SK-N-DZ (cell line): ENCODE measurements at places on chromosomes 12 and 14.

DNA sequence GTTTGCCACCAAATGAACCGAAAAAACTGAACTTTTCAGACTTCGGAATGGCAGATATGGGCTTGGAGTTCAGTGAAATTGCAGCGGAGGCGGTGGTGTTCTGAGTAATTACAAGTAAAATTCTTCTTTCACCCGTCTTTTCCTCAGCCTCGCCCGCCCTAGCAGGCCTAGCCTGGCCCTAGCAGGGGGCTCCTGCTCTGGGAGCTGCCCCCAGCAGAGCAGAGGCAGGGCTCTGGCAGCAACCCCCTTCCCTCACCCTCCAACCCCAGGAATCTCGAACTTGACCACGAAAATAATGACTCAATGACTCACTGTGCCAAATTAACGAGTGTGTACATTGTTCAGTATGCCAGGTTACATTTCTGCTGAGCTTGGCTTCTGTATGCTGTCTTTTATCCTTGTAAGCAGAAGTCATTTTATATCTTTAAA is 1.1 kb downstream of the PAPLN start:
- no peak for DNase-seq

DNA sequence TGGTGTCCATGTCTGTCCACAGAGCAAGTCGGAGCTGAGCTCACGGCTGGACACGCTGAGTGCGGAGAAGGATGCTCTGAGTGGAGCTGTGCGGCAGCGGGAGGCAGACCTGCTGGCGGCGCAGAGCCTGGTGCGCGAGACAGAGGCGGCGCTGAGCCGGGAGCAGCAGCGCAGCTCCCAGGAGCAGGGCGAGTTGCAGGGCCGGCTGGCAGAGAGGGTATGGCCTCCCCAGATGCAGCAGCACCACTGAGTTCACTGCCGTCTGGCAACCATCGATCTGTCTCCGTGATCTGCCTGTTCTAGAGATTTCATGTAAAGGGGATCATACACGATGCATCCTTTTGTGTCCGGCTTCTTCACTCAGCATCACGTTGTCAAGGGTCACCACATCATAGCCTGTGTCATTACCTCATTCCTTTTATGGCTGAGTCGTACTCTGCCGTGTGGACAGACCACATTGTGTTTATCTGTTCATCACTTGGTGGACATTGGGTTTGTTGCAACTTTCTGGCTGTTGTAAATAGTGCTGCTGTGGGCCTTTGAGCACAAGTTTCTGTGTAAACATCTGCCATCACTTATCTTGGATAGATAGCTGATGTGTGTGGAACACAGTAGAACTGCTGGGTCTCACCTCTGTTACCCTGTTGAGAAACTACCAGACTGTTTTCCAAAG is 21.9 kb downstream of the HIP1R start:
- DNase-seq = peak; percentile 73

- peak; percentile 43 for DNase-seq
Observed at GRCh38 chr12:74365178-74365964, 172.3 kb upstream of the ATXN7L3B start.

DNA sequence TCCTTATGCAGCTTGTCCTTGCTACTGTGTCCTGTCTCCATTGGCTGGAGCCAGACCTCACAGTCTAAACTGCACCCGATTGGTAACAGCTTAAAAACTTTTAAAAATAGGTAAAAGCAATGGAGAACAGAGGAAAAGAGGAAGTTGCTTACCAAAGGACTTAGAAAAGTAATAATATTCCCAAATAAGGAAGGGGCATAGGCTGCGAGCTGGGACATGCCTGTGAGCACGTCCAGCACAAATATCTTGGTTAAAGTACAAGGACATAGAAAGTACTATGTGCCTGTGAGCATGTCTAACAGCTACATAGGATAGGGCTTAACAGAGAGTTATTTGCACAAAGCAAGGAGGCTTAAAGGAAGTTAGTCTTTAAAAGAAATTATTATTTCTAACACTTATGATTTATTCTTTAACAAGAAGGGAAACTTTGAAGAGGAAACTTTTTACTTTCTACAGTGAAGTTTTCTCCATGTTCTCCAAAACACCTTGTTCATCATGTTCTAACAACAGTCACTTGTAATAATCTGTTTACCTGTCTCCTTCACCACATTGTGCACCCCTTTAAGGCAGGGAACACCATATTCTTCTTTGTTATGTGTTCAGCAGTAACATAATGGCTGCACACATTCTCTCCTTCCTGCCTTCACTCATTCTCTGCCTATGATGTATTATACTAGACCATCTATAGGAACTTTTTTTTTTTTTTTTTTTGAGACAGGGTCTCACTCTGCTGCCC is 9.8 kb upstream of the UBE2N start:
- DNase-seq = no peak

- DNase-seq = no peak
Observed at GRCh38 chr12:26265606-26266005, 70.2 kb downstream of the SSPN start.

DNA sequence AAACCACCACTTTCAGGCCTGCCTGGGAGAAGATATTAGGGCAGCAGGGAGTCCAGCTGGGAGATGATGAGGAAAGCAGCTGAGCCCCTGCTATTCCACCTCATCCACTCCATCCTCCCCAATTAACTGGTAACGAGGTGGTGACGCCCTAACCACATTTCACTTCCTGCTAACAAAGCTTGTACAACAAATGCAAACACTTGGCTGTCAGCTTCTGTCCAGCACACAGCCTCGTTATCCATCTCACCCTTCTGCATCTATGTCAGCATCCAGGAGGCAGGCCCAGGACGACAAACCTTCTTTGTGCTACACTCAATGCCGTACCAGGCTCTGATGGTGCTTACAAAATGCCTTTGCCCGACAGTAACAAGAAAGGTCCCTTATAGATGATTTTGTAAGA is 225.4 kb downstream of the APAF1 start:
- DNase-seq = no peak

DNA sequence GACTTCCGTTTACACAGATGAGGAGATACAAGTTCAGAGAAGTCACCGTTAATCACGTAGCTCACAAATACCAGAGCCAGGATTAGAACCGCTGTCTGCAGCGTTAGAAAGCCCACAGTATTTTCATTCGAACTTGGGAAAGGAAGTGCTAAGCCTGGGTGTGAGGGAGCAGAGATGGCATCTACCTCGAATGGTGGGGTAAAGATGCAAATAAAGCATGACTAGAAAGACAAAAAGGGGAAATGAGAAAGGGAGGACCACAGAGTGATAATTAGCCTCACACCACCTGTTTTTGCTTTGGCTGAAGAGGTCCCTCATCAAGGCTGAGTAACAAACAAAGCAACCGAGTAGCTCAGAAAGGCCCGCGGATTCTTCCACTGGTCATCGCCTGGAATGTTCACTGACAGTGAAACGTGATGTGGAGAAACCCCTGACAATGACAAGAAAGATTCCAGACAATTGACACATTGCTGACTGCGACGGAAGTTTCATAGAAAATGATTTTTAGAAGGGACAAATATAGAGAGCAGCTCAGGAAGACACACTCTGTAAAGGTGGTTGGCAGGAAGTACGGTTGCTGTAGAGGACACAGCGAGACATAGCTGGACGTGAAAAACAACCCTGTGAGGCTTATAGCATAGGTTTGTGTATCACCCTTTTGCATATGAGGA is 31.5 kb upstream of the BHLHE41 start:
- no peak for DNase-seq

DNA sequence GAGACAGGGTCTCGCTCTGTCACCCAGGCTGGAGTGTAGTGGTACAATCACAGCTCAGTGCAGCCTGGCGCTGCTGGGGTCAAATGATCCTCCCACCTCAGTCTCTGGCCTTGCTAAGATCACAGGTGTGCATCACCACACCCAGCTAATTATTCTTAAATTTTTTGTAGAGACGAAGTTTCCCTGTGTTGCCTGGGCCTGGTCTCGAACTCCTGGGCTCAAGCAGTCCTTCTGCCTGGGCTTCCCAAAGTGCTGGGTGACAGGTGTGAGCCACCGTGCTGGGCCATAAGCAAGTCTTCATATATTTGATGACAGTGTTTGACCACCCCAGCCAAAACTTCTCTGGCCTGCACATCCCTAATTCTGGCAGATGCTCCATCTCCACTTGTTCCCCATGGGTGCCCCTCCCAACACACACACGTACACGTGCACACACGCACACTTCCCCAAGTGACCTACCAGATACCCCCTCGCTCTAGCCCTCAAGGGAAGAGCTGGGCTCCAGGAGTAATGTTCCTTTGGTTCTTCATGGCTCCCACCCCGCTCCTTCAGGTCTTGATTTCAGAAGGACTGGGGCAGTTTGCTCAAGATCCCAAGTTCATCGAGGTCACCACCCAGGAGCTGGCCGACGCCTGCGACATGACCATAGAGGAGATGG is 104.3 kb upstream of the FKBP4 start:
- no peak for DNase-seq

DNA sequence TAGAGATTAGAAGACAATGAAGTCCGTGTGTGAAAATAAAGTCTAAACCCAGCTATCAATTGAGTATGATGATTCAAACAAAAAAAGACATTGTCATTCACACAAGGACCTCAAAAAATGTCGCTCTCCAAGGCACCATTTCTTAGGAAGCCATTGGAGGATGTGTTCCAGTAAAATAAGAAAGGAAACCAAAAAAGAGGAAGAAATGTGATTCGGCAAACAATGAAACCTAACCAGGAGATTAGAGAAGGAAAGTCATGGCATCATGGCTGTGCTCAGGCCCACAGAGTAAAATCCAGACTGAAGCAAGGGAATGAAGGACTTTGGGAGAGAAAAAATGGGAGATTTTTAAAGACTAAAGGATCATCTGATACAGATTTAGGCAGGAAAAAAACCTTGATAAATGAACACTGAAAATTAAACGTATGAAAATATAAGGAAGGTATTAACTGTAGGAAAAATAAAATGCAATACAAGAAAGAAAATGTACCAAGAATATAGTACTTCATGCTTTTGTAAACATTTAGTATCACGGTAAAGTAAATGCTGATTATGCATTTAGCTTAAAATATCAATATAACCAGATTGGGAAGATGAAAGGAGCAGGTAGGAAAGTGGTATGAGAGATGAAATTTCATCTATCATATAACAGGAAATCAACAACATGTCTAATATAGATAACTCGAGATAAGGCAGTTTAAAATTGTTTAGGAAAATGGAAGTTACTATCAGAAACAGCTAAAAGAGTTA is 38.2 kb upstream of the MTHFD1 start:
- no peak for DNase-seq

DNA sequence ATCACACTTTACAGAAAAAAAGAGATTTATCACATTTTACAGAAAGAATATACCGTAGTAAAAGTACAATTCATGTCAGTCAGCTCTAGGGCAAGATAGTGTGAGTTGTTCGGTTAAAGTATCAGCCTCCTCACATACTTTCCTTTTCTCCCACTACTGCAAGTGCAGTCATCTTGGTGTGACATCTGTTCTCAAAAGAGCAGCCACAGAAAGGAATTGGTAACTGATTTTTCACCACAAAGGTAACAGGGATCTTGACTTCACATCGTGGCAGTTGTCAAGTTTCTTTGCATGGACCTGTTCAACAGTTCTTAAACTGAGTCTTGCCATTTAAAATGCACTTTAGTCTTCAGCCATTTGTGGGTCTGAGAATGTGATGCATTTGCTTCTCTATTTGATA is 5.0 kb upstream of the E2F7 start:
- no peak for DNase-seq

- DNase-seq = peak; percentile 39
Observed at GRCh38 chr14:25400607-25401206, 350.8 kb upstream of the STXBP6 start.

DNA sequence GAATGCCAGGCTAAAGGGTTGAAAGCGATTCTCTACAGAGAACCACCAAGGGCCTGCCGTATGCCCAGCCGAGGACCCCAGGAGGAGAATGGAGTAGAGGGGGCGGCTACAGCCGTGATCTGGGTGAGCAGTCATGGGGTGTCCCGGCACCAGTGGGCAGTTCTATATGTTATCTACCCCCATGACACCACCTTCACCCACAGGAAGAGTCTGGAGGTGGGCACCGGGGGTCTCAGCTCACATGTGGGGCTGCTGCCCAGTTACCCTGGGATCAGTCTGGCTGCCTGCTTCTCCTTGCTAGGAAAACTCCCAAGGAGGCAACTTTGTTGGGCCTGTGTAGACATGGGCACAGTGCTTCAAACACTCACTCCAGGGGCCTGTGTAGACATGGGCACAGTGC is 99.4 kb downstream of the LGMN start:
- no peak for DNase-seq

DNA sequence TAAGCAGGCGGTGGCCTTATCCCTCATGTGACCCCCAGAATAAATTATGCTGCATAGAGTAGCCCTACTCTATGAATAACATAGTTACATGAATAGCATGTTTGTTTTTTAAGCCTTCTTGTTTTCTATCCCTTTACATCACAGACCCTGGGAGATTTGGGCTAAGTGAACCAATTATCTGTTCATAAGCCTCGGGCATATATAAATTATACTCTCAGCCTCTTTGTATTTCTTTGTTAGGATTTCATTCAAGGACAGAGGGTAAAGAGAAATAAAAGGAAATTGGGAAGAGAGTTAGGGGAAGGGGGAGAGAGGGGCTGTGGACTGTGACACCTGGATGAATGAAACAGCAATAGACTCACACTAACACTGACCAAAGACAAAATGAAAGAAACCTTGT is 35.3 kb upstream of the RTRAF start:
- DNase-seq = no peak

- peak; percentile 4 for DNase-seq
Observed at GRCh38 chr12:65881965-65882413, 57.7 kb downstream of the HMGA2 start.

DNA sequence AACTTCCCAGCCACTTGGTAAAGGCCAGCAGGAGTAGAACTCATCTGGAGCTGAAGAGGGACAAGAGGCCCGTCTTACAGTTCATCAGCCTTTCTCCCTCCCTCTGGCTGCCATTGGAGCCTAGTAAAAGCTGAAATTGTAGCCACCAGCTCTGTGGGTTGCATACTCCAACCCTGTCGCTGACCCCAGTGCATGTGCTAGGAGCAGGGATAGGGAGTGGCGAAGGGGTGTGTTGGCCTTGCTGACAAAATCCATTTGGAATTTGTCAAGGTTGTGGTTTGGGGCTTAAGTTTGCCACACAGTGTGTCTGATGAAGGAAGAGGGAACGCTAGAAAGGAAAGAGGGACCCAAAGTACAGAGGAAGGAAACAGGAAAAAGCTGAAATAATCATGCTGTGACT is 4.0 kb upstream of the ARF3 start:
- DNase-seq = no peak

DNA sequence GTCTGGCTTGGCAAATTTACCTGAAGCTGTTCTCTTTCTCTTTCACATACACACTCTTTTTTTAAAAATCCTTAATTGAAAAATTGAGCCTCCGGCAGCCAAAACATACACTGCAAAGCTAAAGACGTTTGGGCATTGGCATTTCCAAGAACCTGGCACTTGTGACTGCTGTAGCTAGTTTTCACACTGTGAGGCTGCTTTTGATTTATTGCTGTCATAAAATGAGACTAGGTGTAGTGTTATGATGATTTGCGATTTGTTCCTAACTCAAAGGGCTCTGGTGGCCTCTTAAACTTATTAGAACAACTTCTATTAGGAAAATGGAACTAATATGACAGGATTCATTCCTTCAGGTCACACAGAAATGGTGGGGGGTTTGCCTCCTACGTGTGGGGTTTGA is 377.1 kb upstream of the FAR2 start:
- DNase-seq = no peak
